ENCODE measurements at places on chromosomes 11 and 22. TPM values are rescaled to one million over a fixed set of nuclear protein-coding genes. Genes with fewer than 3 reads are reported as not detected.

DNA sequence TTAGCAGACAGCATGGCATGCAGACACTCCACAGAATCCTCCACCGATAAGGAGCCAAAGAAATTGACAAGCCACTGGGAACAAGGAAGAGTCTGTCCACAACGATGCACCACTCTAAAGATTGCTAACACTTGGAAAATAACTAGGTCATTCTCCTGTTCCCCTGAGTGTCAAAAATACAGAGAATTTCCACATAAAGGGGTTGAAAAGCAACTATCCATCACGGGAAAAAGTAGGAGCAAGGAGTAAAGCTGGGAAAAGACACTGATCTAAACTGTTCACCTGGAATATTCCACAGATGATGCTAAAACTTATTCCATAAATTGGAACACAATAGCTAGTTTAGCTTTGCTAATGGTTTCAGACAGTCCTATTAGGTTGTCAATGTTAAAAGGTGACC, 47.0 kb upstream of the SLC25A1 start:
- DNase-seq = no peak

- DNase-seq = no peak
These were observed 1.2 kb downstream of the CD3D start for GRCh38 chr11:118341261-118341660.

DNA sequence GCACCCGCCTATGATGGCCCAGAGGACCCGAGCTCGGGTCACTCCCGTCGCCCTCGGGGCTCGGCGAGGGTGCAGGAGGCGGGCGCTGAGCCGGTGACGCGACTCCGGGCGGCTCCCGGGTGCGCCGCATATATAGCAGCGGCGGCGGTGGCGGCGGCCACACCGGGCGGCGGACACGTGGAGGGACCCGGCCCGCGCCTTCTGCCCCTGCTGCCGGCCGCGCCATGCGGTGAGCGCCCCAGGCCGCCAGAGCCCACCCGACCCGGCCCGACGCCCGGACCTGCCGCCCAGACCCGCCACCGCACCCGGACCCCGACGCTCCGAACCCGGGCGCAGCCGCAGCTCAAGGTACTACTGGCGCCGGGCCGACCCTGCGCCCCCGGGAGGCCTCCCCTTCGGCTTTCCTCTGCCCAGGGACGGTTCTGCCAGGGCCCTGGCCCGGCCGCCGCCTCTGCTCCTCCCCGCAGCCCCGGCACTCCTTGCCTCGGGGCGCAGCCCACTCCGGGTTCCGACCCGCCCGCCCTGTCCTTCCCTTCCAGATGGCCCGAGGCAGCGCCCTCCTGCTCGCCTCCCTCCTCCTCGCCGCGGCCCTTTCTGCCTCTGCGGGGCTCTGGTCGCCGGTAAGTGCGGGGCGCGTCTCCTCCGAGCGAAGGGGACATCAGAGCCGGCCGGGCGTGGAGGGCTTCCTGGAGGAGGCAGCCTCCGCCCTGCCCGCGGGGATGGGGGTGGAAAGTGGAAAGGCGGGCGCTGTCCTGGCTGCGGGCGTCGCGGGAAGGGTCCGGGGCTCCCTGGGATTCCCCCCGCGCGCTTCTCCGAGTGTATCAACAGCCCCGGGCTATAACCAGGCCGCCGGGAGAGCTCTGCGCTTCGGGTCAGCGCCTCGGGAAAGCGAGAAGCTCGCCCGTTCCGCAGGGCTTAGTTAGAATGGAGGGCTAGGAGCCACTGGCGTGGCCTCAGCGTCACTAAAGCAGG, at the start of gene GAL:
GAL (plus strand) TSS at position 160 of the 972 bp plus-strand sequence; CDS start at position 540, 380 bp downstream.
- DNase-seq = no peak

DNA sequence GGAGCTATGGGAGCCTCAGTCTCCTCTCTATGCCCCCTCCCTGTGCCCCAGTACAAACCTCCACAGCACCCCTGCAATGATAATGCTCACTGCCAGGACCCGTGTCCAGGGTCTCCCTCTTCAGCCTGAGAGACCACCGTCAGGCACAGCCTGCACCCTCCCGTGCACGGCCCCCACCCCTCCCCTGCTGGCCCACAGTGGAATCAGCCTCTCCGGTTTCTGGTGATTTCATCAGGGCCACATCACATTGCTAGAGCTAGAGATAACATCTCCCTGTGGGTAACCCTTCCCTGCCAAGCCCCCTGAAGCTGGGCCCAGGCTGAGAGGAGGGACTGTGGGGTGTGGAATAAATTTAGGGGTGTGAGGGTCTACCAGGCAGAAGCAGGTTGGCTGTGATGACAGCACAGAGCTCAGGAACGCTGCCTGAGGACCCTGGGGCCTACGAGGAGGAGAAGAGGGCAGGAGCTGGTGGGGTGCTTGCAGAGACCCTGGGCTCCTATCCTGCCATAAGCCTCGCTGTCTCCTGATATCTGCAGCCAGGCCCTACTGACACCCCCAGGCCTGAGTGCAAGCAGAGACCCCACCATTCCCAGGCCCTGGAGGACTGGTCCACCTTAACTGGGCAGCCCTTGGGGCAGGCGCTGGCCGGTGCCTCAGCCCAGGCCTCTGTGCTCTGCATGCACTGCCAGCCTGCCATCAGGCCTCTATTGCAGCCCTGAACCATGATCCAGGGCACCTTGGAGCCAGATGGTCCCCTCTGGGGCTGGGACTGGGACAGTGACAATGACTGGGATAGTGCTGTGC, at the start of gene KLHDC7B:
KLHDC7B (plus strand) TSS at position 378 of the 804 bp plus-strand sequence; CDS start at position 723, 345 bp downstream.
- DNase-seq = no peak

GRCh38 chr22:31962387-31963125, 18.2 kb downstream of the YWHAH start:
- no peak for DNase-seq

GRCh38 chr11:17207317-17208256, at the start of gene PIK3C2A:
Gene PIK3C2A, minus strand, starts transcription at chr11:17207986. Its CDS starts 38,245 bp downstream, at chr11:17169741.
- DNase-seq = peak; percentile 90

- DNase-seq = no peak
These were observed 14.9 kb downstream of the DCPS start for GRCh38 chr11:126318574-126319373.

DNA sequence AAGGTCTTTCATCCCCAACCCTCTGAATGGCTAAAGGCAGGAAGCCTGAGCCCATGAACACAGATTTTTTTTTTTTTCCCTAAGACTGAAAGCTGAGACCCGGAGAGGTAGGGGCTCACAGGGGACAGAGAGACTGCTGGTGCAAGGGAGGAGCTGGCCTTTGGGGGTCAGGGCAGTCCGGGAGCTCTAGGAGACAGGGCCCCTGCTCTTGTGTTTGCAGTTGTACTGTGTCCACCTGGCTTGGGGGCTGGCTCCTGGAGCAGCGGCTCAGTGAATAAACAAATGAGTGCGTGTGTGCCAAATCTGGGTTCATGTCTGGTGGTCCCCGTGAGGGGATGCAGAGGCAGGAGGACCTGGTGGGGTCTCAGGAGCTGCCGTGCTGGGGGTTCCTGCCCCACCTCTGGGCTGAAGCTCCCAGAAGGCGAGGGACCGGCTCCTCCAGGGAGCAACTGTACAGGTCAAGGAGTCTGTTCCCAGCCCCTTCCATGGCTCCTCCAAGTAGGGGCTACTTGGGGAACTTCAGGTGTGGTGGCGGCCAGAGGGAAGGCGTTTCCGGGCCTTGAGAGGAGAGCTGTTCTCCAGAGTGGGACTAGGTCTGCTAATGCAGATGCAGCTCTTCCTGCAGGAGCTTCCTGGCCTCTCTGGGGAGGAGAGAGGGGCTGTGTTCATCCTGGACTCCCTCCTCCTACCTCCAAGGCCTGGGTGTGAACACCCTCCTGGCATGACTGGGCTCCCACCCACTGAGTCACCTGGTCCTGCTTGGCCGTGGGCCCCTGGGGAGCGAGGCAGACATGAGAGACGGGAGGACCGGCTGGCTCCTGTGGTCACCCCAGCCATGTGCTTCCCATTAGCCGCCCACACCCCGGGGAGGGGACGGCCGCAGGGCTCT, 57.6 kb downstream of the FBXO7 start:
- no peak for DNase-seq

DNA sequence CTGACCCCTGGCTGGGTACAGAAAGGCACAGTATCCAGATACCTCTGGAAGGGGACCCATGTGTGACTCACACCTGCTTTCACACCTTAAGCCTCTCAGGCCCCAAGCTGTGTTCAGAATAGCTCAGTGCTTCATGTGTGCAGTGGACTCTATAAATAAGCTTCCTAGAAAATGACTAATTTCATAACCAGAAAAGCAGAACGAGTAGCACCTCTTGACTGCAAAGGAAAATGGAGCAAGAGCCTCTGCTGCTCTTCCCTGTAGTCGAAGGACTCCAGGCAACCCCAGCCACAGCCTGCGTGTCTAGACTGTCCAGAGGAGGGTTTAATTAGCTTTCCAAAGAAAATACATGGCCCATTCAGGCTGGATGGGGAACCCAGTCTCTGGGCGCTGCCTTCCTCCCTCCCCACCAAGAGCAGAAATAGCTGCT, 23.1 kb downstream of the PTPN5 start:
- no peak for DNase-seq

DNA sequence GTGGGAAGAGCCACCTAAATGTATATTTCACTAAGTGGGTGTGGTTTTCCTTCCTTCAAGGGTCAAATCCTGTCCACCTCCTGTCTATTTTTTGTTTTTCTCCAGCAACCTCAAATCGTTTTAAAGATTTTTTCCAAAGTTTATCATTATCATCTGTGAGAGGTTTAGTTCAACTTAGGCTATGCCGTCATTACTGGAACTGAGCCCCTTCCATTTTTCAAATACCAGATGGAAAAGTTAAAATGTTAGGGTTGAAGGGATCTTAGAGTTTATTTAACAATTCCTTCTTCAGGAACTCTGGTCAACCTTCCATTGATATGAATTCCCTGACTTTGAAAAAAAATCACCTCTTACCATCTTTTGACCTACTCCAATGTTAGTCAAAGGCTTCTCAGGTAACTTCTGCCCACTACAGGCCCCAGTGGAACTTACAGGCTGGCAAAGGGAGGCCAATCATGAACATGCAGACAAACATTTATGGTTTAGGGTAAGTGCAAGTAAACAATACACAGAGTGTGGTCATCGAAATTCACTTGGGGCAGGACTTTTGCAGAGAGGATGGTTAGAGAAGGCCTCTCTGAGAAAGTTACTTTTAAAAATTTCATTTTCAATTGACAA, 45.2 kb downstream of the SYN3 start:
- DNase-seq = no peak

GRCh38 chr11:115916608-115917007, 412.4 kb upstream of the CADM1 start:
- no peak for DNase-seq

DNA sequence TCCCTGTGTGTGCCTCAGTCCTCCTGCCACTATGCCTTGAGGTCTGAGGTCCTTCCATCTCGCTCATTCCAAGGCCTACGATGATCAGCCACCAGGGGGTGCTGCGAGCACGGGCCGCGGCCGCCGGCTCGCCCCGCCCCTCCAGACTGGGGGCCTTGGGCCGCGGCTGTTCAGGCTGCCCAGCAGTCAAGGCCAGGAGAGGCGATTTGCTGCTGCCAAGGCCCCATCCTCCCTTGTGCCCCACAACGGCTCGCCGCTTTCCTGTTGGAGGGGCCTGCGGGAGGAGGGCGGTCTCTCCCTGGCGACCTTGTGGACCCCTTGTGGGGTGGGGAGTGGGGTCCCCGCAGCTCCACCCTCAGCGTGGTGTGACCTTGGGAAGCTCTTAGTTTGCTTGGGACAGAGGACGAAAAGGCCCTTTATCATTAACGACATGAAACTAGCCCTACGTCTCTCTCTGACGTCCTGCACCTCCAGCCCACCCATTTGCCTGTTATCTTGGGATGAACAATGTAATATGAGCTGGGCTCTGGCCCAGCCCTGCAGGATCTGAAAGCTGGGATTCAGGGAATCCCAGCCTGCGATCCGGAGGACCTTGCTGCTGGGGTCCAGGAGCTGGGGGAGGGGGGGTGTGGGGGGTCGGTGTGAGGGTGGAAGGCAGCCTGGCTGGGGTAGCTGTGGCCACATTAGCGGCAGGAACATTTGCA, 5.3 kb upstream of the GALR3 start:
- DNase-seq = peak; percentile 85

DNA sequence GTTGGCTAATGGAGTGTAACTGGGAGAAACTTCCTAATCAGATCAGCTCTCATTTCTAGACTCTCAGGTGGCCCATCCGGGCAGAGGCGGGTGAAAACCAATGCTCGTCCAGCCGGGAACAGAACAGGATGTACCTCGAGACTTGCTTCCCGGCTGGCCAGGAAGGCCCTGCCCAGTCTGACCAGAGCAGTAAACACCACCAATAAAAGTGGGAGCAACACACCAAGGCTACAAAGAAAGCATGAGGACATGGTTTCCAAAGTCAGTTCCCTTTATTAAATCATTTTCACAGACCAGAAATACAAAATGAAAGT, 940 bp upstream of the TNKS1BP1 start:
- no peak for DNase-seq

- no peak for DNase-seq
These were observed 71.2 kb downstream of the KIRREL3 start for GRCh38 chr11:126929179-126930061.

- no peak for DNase-seq
These were observed 5.8 kb downstream of the NRIP3 start for GRCh38 chr11:8998017-8998416.

- no peak for DNase-seq
These were observed 25.7 kb upstream of the BLID start for GRCh38 chr11:122141725-122142124.

DNA sequence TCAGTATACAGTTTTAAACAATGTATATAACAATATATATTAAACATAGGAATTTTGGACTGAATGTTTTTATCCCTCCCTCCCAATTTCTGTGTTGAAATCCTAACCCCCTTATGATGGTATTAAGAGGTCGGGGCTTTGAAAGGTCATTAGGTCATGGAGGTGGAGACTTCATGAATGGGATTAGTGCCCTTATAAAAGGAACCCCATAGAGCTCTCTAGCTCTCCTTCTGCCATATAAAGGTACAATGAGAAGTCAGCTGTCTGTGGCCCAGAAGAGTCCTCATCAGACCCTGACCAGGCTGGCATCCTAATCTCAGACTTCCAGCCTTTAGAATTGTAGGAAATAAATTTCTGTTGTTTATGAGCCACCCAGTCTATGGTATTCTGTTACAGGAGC, 6.5 kb downstream of the NNMT start:
- no peak for DNase-seq

The KDM4D gene
- total RNA-seq = 0.93 TPM

The NLRP14 gene
- not detected for total RNA-seq

The HSCB gene
- 21.0 TPM for total RNA-seq

The POU2AF1 gene
- total RNA-seq = 1.9 TPM

The WNT11 gene
- total RNA-seq = 54.4 TPM

The OR1S1 gene
- not detected for total RNA-seq

The RBFOX2 gene
- 41.2 TPM for total RNA-seq

The ALKBH3 gene
- 28.9 TPM for total RNA-seq

The PTPRCAP gene
- total RNA-seq = 6.7 TPM

The NDUFC2 gene
- 83.1 TPM for total RNA-seq

The APOL5 gene
- not detected for total RNA-seq

The TRPC6 gene
- total RNA-seq = 14.0 TPM

The FAM180B gene
- not detected for total RNA-seq
